ENCODE measurements at places on chromosomes 2 and 18.

DNA sequence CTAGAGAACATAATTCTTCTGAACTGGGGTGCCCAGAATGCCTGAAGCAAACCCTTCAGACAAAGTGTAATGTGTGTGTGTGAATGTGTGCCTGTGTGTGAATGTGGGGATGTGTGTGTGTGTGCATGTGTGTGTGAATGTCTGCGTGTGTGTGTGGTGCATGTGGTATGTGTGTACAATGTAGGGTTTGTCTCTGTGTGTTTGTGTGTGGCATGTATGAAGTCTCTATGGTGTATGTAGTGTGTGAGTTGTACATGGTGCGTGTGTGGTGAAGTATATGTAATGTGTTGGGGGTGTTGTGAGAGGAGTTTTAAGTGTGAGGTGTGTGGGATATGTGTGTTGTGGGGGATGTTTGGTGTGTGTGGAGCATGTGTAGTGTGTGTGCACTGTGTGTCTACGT is 129.3 kb upstream of the SOX11 start:
- no peak for DNase-seq

DNA sequence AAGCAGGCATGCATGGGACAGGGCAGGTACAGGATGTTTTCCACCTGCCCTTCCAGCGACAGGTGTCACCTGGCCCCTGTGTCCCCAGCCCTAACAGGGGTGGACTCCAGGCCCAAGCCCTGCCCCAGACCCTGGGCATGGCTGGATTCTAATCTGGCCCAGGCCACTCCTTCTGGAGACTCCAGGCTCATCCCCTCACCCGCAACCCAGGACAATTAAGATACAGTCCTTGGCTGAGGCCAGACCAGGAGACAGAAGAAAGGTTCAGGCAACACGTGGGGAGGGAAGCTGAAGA is 9.5 kb downstream of the BIN1 start:
- DNase-seq, result no peak

DNA sequence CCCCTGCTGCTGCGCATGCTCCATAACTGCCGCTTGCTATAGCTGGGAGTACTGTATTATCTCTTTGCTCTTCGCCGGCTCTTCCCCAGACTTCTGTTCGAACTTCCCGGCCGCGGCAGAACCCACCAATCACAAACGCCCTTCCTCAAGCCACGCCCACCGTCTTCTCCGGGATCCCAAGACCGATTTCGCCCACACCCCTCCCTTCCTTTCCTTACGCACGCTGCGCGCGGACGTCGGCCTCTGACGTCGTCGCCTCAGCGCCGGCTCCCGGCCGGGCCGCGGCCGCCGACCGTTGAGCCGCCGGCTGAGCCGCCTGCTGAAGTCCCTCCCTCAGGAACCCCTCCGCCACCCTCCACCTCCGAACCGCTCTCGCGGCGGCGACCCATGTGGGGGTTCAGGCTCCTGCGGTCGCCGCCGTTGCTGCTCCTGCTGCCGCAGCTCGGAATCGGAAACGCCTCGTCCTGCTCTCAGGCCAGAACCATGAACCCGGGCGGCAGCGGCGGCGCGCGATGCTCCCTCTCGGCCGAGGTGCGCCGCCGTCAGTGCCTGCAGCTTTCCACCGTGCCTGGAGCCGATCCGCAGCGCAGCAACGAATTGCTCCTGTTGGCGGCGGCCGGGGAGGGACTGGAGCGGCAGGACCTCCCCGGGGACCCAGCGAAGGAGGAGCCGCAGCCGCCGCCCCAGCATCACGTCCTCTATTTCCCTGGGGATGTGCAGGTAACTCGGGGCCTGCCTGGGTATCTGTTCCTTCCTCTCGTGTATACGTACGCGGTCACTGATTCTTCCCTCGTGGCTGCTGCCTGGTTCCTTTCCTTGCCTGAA is at the start of gene C2orf69:
TSS of gene C2orf69 (plus strand) at position 242 of the 825 bp plus-strand sequence. CDS start at position 388, 146 bp downstream.
- DNase-seq, result peak; percentile 94

DNA sequence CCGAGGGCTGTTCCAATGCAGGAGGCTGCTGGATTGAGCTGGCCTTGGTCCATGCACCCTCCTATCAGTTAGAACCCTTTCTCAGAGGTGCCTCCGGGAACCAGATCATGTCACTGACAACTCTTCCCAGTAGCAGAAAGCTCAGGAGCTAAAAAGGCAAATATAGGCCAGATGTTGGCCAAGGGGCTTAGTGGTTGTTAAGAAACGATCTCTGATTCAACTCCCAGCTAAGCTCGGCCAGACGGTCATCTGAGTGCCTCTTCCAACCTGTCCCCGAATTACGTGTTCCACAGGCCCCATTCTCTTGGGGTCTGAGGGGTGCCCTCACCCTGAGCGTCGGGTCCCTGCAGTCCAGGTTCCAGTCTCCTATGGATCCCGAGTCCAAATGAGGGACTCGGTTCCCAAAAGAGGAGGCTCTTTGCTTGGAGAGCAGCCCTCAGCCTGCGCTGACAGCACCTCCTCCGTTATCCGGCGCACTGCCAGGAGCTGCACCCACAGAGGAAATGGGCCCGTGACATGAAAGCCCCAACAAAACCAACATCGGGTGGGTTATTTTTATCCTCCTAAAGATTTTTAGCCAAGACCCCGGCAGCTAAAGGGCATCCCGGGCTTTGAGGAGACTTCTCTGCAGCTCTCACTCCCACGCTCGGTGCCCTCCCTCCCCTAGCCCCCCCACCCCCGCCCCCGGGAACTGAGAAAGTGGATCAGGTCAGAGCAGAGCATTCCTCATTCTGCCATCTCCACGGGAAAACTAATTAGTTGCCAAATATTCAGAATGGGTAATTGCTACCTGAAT is 106.6 kb upstream of the ID2 start:
- DNase-seq, result peak; percentile 58

DNA sequence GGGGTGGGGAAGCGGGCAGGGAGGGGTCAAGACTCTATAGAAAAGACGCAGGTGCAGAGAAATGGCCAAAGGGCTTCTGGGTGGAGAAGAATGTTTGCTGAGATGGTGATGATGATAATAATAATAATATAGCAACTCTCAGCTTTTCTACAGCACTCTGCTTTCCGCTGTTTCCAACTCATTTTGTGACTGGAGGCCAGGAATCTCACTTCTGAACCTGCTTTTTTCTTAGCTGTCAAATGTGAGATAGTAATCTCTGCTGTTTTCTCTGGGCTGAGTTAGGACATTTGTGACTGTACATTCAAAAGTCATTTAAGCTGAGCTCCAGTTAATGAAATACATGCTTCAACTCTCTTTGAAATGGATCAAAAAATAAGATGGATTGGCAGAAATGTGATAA is 58.4 kb downstream of the TNS1 start:
- DNase-seq, result no peak

GRCh38 chr2:641872-642815 is 35.1 kb downstream of the TMEM18 start:
- DNase-seq, result no peak

GRCh38 chr2:158726911-158727592 is 68.1 kb upstream of the DAPL1 start:
- no peak for DNase-seq

DNA sequence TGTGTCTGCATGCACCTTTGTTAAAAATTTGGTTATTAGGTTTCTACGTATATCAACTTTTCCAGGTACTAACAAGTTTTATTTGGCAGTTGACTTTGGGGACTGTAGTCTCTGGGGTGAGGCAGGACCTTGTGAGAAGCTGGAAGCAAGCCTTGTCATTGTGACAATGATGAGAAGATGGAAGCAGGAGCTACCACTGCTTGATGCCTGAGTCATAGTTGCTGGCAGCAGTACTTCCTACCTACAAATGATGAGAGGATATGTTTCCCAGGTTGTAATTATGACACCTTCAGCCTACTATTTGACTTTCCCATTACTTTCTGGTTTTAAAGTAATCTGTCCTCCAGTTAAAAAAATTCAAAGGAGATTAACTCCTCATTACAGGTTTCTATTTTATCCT is 516.3 kb downstream of the NRXN1 start:
- no peak for DNase-seq

DNA sequence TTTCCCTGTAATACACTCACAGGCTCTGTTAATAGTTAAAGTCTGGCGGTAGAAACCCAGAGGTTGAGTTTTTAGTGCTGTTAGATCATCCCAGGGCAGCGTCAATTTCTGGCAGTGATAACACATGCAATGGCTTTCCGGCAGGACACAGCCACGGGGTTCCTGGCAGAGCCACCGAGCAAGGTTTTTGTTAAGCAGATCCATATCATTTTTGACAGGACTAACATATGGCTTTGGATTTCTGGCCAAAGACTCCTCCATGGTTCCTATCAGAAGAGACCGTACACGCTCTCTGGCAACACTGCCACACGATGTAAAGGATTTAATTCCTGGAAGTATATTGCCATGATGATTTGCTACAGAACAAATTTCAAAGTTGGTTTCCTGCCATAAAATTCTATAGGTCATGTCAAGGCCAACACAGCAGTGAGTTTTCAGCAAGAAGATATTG is 854.3 kb downstream of the LRRTM4 start:
- DNase-seq, result no peak

DNA sequence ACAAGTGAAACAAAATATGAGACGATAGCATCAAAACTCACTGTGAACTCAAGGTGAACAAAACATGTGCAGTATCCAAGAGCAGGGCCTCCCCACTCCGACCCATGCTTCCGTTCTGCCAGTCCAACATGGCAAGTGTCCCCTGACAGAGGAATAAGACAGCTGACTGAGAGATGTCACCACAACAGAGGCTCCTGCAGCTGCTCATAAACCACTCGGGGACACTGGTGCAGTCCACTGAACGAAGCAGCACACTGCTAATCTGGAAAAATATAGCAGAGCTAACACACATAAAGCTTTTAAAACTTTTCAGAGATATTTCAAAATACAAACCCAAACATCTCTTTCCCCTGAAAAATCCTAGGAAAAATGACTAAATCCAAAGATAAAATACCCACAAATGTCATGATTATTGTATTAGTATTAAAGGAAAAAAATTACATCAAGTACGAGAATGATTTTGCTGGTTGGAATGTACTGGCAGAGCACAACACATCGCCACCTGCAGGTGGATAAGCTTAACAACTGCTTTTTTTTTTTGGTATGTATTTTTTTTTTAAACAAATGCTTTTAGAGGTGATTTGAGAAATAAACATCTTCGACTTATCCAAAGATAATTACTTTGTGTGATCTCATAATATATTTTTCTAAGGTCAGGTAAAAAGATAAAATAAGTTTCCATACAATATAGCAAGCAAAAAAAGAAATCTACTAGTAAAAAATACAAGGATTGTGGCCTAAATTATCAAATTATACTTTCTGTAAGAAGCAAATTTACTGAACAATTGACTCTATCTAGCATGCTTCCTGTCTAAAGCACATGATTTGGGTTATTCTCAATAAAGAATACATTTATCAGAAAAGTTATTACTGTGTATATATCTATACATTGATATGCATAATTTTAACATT is 18.6 kb downstream of the THADA start:
- DNase-seq, result peak; percentile 51

DNA sequence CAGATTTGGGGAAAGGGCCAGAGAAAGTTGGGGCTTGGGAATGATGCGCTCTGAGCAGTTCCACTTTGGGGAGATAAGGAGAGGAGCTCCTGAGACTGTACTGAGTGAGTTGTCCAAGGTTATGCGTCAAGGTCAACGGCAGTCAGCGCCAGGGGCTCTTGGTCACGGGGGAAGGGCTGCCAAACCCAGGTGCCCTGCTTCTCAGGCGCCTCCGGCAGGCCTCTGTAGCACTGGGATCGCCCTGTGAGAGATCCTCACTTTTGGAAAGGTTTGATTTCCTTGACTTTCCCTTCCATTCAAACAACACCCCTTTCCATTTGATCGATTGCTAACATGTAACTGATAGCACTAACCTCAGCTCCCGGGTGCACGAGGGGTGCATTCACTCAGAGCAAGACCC is 136.5 kb upstream of the SOX11 start:
- no peak for DNase-seq

- no peak for DNase-seq
Measured at GRCh38 chr2:161780881-161781280, 156.7 kb downstream of the SLC4A10 start.

- no peak for DNase-seq
Measured at GRCh38 chr2:217160978-217161973, 301.4 kb upstream of the TNP1 start.

DNA sequence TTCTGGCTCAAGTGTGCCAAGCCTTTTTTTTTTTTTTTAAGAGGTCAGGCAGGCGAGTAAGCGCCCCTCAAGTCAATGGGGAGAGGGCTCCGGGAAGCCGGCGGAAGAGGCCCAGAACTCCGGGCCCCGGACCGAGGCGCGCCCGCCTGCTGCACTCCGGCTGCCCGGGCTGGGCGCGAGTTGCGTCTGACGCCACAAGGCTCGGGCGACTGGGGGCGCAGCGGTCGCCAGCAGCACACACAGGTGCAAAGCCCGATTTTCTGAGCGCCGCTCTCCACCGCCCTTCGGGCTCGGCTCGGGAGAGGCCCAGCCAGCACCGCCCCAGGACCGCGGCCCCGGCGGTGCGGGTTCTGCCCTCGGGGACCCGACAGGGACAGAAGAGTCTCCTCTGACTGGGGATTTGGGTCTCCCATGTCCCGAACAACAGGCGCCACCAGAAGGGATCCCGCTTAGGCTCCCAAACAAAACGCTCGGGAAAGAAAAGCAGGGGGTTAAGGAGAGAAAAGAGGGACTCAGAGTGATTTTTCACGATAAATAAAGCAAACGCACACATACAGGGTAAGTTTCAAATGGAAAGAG is 787 bp downstream of the ERBB4 start:
- DNase-seq, result no peak

- no peak for DNase-seq
Measured at GRCh38 chr2:203532957-203533658, 2.0 kb downstream of the RAPH1 start.
